Spinal cord (tissue), 10 donors: ENCODE measurements at places on chromosomes 16 and 17. TPM values are rescaled to one million over a fixed set of nuclear protein-coding genes. Genes with fewer than 3 reads are reported as not detected.

Gene RPGRIP1L
- 17.1 TPM for polyA plus RNA-seq

Gene SGCA
- polyA plus RNA-seq: 3.0 TPM

Gene CX3CL1
- polyA plus RNA-seq: 47.4 TPM

Gene TVP23A
- 21.2 TPM for polyA plus RNA-seq

Gene CIBAR2
- 2.9 TPM for polyA plus RNA-seq

Gene ACSM2B
- polyA plus RNA-seq: not detected

Gene COX4I1
- 524 TPM for polyA plus RNA-seq

Gene NSMCE1
- polyA plus RNA-seq: 62.4 TPM

Gene MARVELD3
- 3.9 TPM for polyA plus RNA-seq

Gene KPNA2
- polyA plus RNA-seq: 101 TPM

Gene C16orf95
- polyA plus RNA-seq: 6.3 TPM

Gene PRRT2
- 244 TPM for polyA plus RNA-seq

Gene OTOA
- polyA plus RNA-seq: 0.53 TPM

Gene INCA1
- polyA plus RNA-seq: 7.1 TPM

Gene SOX9
- 75.3 TPM for polyA plus RNA-seq

Gene PRAC1
- polyA plus RNA-seq: not detected

Gene ZNF205
- 24.3 TPM for polyA plus RNA-seq

Gene ELMO3
- 2.9 TPM for polyA plus RNA-seq

Gene PRSS53
- 7.1 TPM for polyA plus RNA-seq

Gene IGF2BP1
- polyA plus RNA-seq: 6.6 TPM

Gene TNFSF13
- polyA plus RNA-seq: 4.5 TPM

Gene PRR35
- polyA plus RNA-seq: 0.14 TPM

Gene SLC5A10
- polyA plus RNA-seq: 0.13 TPM

Gene PRSS33
- polyA plus RNA-seq: 0.21 TPM
